Effector memory CD4-positive, alpha-beta T cell (primary cell): ENCODE measurements at places on chromosomes 4 and X.

GRCh38 chr4:153248641-153249198 lies 44.5 kb downstream of the TRIM2 start:
- peak overlapping the region; percentile 81 for H3K27ac ChIP-seq
- no peaks in the 10 kb centered on the region for H3K27me3 ChIP-seq
- no peak for DNase-seq
- peaks cover 12% of the 10 kb centered on the region for H3K4me1 ChIP-seq

DNA sequence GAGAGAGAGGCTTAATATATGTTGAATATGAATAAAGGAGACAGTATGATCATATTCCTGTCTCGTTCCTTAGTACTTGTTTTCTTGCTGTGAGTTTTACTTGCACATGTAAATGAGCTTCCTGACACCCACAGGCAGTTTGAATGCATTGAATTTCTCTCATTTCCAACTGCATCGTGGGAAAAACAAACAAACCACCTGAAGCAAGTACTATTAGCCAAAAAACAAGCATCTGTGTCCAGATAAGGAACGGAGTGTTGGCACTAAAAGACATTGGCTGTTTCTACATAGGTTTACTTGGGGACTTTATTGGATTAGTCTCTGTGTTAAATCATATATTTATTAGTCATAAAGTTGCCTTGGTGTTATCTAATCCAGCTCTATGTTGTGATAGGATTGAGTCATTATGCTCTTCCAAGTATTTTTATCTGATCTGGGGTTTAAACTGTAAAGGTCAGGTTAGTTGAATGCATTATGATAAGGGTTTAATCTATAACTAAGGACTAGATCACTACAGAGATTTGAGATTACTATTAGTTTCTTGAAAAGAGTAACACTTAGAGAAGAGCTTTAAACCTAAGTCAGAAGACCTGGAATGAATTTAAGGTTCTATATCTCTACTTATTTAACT lies 339.0 kb upstream of the SPANXN4 start:
- H3K36me3 ChIP-seq: no peaks in the 10 kb centered on the region
- H3K27ac ChIP-seq: no peak overlapping the region
- no peaks in the 10 kb centered on the region for H3K27me3 ChIP-seq
- H3K4me1 ChIP-seq: no peaks in the 10 kb centered on the region

DNA sequence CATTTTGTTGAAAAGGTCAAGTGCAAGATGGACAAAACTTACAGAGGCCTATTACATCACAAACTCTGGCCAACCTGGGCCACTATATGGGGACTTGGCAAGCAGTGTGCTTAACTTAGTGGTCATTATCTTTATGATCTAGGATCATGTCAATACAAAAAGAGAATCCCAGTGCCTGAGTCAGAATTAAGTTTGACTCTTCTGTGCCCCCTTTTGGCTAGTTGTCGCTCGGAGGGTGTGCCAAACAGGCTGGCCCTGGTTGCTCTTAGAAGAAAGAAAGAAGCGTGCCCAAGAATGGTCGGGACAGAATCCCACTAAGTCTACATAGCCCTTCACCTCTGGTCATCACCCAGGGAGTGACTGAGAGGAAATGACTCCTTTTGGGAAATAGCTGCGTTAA lies 100.1 kb downstream of the EIF4E start:
- no peak for DNase-seq
- H3K4me3 ChIP-seq: no peak overlapping the region
- no peak overlapping the region for H3K27ac ChIP-seq
- no peaks in the 10 kb centered on the region for H3K36me3 ChIP-seq
- no peaks in the 10 kb centered on the region for H3K4me1 ChIP-seq

- no peak for DNase-seq
- H3K27ac ChIP-seq: no peak overlapping the region
- H3K36me3 ChIP-seq: no peaks in the 10 kb centered on the region
- no peaks in the 10 kb centered on the region for H3K4me1 ChIP-seq
Measured at GRCh38 chrX:123454712-123455431, 270.8 kb downstream of the GRIA3 start.

- no peaks in the 10 kb centered on the region for H3K4me1 ChIP-seq
- H3K36me3 ChIP-seq: no peaks in the 10 kb centered on the region
- H3K4me3 ChIP-seq: no peak overlapping the region
- no peak overlapping the region for H3K27ac ChIP-seq
- no peak for DNase-seq
Measured at GRCh38 chr4:168868044-168868781, 141.8 kb downstream of the CBR4 start.

GRCh38 chrX:47248576-47248975 lies 15.8 kb downstream of the USP11 start:
- H3K27ac ChIP-seq: no peak overlapping the region
- H3K27me3 ChIP-seq: no peaks in the 10 kb centered on the region
- no peak for DNase-seq
- no peaks in the 10 kb centered on the region for H3K4me1 ChIP-seq
- H3K36me3 ChIP-seq: peaks cover 4% of the 10 kb centered on the region

GRCh38 chr4:67522851-67523671 lies 22.2 kb downstream of the CENPC start:
- no peak overlapping the region for H3K4me3 ChIP-seq
- H3K27me3 ChIP-seq: no peaks in the 10 kb centered on the region
- no peak overlapping the region for H3K27ac ChIP-seq

- DNase-seq: no peak
- peaks cover 13% of the 10 kb centered on the region for H3K4me1 ChIP-seq
- H3K27me3 ChIP-seq: no peaks in the 10 kb centered on the region
- no peak overlapping the region for H3K4me3 ChIP-seq
- no peak overlapping the region for H3K27ac ChIP-seq
- no peaks in the 10 kb centered on the region for H3K36me3 ChIP-seq
Measured at GRCh38 chrX:13102636-13103035, 58.2 kb upstream of the FAM9C start.
